SJCRH30 (cell line): ENCODE measurements at places on chromosomes 4 and X. TPM values are rescaled to one million over a fixed set of nuclear protein-coding genes. Genes with fewer than 3 reads are reported as not detected.

- H3K4me1 ChIP-seq: no peaks in the 10 kb centered on the region
- H3K27ac ChIP-seq: no peak overlapping the region
- no peaks in the 10 kb centered on the region for H3K27me3 ChIP-seq
- no peaks in the 10 kb centered on the region for H3K36me3 ChIP-seq
- no peak overlapping the region for H3K4me3 ChIP-seq
These were observed 24.6 kb downstream of the SLC7A11 start for GRCh38 chr4:138217567-138217966.

The UGT2A1 gene
- total RNA-seq: not detected in 2 replicates

The SH2D1A gene
- not detected in 2 replicates for total RNA-seq

GRCh38 chr4:171203425-171203824, 609.8 kb upstream of the GALNTL6 start:
- H3K27me3 ChIP-seq: no peaks in the 10 kb centered on the region
- no peak overlapping the region for H3K4me3 ChIP-seq
- H3K4me1 ChIP-seq: no peaks in the 10 kb centered on the region
- H3K36me3 ChIP-seq: no peaks in the 10 kb centered on the region
